ENCODE measurements at places on chromosomes 2 and 18.

DNA sequence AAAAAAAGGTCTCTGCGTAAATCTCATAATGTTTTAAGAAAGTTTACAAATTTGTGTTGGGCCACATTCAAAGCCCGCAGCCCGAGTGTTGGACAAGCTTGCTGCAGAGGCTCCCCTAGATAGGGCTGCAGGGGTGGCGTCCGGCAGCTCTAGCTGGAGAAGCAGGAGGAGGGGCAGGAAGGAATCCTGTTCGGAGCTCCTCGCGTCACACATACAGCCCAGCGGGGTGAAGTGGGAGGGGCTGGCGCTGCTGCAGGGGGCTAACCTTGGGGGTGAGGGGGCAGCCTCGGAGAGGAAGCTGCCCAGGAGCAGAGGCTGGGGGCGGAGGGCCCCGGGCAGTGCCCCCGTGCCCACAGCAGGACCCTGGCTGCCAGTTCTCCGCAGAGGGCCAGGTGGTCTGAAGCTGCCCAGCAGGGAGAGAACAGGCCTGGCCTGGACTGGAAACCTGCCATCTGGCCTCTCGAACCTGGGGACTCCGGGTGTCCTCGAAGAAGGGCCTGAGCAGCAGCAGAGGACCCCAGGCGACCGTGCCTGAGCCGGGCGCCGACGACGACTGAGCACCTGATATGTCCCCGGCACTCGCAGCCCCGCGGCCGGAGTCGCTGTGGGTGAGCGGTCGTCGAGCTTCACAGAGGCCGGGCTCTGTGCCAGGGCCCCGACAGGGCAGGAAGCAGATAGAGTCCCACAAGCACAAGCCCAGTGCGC lies 2.6 kb upstream of the GPR35 start:
- peak; percentile 12 for DNase-seq

DNA sequence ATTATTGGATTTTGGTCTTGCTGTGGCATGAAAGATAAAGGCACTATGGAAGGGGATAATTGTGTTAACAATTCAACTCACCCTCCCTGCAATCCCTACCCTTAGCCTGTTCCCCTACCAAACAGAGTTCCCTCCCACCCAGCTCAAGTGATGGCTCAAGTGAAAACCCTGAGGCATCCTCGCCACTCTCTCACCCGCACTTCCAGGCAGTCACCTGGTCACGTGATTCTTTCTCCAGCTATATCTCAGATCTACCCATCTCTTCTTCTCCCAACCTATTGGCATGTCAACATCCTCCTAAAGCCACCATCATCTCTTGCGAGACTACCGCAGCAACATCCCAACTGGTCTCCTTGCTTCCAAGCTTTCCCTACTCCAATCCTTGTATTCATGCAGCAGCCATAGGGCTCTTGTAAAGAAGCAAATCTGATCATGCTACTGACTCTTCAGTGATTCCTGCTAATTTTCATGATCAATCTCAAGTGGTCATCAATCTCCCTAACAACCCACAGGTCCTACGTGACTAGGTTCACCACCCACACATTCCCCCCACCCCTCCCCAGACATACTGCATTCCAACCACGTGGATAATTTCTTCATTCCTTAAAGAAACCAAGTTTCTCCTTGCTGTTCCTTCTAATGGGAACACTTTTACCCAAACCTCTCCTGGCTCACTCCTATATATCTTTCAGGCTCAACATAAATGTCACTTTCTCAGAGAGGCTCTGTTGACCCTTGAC lies 66.7 kb downstream of the MBD2 start:
- no peak for DNase-seq

DNA sequence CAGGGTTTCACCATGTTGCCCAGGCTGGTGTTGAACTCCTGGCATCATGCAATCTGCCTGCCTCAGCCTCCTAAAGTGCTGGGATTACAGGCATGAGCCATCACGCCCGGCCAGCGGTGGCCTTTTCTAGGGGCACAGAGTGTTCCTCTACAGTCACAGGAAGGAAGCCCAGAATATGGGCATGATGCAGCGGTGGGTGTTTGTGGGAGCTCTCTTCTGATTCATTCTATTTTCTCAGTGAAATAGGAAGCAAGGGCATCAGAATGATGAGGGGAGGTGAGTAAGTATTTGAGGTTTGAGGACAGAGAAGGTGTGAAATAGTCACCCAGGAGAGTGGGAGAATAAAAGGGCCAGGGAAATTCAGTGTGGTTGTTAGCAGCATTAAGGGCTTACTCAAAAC lies 70.3 kb upstream of the PSME4 start:
- no peak for DNase-seq

- DNase-seq: no peak
Observed at GRCh38 chr2:12271589-12271984, 445.1 kb upstream of the TRIB2 start.

DNA sequence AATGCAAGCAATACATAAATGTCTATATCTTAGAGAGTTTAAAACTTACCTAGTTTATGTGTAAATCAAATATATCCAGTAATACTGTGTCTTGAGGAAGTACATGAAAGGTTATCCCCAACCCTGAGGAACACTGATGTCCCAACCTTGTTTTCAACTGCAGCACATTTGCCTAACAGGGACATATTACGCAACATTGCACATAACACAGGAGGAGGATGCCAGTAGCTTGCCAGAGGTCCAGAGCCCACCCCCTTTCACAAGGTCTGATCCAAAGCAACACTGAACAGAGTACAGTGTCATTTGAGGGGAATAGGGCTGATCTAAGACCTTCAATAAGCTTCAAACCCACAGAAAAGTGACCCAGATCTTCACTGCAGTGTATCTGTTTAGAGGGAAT lies 678.5 kb downstream of the ARHGAP15 start:
- DNase-seq: no peak

- no peak for DNase-seq
Observed at GRCh38 chr2:187644981-187645380, 90.7 kb upstream of the TFPI start.

DNA sequence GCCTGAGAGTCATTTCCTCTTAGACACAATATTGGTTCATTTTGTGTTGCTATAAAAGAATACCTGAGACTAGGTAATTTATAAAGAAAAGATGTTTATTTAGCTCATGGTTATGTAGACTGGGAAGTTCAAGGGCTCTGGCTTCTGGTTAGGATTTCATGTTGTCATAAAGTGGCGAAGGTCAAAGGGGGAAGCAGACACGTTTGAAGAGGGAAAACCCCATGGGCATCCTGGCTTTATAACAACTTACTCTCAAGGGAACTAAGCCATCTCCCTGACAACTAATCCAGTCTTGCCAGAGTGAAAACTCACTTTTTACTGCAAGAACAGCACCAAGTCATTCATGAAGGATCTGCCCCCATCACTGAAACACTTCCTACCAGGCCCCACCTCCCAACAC lies 89.7 kb upstream of the RNF152 start:
- DNase-seq: no peak

- no peak for DNase-seq
Observed at GRCh38 chr2:56014046-56014730, 90.6 kb upstream of the EFEMP1 start.

GRCh38 chr18:74140582-74140981 lies 7.1 kb downstream of the FBXO15 start:
- no peak for DNase-seq

GRCh38 chr2:76678383-76679024 lies 843.7 kb downstream of the LRRTM4 start:
- DNase-seq: no peak

GRCh38 chr2:118812552-118812951 lies 34.9 kb downstream of the EN1 start:
- no peak for DNase-seq

DNA sequence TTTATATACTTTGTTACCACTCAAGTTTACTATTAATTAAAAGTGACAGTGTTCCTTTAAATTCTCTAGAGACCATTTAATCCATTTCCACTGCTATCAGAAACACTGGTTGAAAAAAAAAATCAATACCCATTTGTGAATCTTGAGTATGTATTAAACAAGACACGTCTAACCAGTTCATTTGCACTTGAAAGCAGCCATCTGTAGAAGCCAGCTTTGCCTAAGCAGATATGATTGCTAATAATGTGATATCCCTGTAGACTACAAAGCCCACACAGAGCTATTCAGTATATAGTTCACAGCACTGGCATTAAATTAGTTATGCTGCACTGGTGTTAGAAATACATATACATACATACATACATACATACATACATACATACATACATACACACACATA lies 111.8 kb upstream of the SP3 start:
- no peak for DNase-seq

- no peak for DNase-seq
Observed at GRCh38 chr18:39403121-39403520, 1837.5 kb upstream of the CELF4 start.

DNA sequence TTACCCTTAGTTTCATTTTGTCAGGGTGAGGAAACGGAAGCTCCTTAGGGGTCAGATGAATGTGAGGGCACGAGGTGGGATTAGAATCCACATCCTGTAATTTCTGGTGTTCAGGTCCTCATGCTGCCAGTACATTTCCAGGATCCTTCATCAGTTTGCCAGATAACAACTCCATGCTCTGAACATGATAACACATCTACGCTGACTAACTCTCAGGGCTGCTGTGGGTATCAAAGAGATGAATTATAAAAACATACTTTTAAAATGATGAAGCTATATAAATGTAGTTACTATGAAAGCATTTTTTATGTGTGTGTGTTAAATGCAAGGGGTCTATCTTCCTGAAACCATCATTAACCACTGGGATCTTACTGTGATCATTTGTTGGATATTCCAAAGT lies 325.9 kb downstream of the SLC8A1 start:
- DNase-seq: no peak

DNA sequence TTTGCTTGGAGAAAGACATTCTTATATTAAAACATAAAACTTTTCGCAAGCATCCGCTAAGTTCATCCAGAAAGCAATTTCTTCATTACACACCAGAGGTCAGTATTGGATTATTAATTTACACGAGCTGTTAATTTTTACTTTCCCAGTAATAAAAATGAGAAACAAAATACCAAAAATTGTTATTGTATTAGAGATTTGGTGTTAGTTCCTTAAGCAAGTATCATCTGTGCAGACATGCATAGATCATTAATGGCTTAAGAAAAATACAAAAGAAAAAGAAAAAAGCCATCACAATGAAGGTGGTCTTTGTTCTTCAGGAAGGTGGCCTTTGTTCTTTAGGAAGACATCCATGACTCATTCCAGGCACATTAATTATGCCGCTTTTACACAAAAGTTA lies 53.6 kb upstream of the HNMT start:
- no peak for DNase-seq

DNA sequence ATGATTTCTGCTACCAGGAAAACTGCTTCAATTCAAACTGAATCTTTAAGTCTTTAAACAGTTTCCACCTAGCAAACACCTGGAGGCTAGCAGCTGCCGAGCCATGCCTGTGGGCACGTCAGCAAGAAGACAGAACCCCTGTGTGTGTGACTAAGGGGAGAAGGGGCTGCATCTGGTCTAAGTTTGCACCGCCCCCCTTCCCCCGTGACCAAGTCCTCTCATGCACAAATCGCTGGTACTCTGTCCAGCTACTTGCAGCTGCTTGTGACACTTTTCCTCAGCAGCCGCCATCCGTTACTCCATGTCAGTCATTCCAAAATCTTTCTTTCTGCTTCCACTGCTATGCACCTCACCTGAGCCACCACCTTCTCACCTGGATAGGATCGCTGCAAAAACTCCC lies 355.0 kb downstream of the SS18 start:
- DNase-seq: no peak

DNA sequence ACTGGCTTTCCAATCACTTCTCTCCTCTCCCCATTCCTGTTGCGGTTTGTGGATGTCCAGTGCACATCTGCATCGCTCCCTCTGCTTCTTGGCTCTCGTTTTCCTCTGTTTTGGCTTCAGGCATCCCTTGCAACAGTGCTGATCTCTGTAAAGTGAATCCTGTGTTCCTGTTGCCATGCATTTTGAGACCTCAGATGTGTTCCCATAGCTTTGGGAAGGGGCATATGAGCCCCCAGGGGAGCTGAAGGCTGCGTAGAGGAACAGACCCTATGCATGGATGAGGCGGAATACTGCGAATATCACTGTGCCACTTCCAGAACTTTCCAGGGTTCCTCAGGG lies 168.4 kb upstream of the HAAO start:
- DNase-seq: no peak

DNA sequence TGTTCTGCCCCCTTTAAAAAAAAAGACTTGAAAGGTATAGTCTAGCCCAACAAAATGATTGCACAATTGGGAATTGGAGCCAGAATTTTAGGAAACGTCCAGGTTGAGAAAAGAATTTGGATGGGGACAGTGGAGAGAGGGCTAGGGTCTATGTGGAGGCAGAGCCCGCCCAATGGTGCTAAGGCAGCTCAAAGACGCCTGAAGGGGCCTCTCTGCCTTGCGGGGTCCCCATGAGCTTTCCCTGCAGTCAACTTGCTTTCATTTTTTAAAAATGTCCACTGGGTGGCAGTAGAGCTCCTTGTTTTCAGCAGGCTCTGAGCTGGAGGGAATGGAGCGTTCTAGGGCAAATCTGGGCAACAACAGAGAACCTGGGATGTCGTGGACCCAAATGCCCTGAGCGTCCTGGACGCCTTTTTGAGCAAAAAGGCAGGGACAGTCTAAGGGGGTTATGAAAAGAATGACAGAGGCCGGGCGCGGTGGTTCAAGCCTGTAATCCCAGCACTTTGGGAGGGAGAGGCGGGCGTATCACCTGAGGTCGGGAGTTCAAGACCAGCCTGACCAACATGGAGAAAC lies 40.2 kb upstream of the ITM2C start:
- no peak for DNase-seq

GRCh38 chr2:23824777-23825212 lies 102.1 kb downstream of the ATAD2B start:
- no peak for DNase-seq

- DNase-seq: no peak
Observed at GRCh38 chr18:48955830-48956261, 5.1 kb upstream of the SMAD7 start.

DNA sequence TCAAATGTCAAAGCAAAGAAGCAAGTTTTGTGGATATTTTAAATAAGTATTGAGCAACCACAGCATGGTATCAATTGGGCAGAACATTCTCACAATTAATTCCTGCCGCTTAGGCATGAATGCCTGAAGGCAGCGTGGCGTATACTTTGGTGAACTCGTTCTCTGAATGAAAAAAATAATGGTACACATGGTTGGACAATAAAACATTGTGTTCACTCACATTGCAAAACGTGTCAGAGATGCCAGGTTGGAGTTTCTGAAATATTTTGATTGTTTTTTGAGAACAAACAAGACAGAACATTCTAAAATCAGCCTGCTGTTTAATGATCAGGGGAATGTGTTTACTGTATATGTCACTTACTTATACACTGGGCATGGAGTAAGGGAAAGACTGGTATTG lies 254.2 kb downstream of the CDH2 start:
- DNase-seq: no peak

- DNase-seq: no peak
Observed at GRCh38 chr2:213627054-213627710, 342.9 kb downstream of the SPAG16 start.

GRCh38 chr2:156445296-156446220 lies 9.4 kb downstream of the GPD2 start:
- DNase-seq: no peak

- no peak for DNase-seq
Observed at GRCh38 chr2:5692561-5693286, 540 bp downstream of the SOX11 start.

- no peak for DNase-seq
Observed at GRCh38 chr2:191155608-191156071, 4.8 kb upstream of the STAT4 start.

GRCh38 chr2:24919506-24920097 lies 435 bp downstream of the ADCY3 start:
- no peak for DNase-seq

- DNase-seq: no peak
Observed at GRCh38 chr2:196225213-196225612, 53.8 kb upstream of the STK17B start.

Data from activated B cell treated with CpG ODN at 0.5 μM for 24 hours (primary cell).